ENCODE measurements at places on chromosomes 3 and 15.

DNA sequence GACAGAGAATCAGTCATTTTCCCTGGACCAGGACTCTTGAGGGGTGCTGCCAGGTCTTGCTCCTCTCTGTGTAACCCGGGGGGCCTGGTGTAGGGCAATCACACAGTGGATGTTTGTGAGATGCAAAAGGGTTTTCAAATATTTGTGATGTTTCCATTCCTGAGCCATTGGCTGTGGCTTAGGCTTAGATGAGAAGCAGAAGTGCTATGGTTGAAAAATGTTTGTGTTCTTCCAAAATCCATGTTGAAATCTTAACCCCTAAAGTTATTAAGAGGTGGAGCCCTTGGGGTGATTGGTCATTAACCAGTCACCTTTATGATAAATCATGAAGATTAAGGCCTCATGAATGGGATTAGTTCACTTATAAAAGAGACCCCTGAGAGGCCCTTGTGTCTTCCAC lies 36.5 kb downstream of the CORO2B start:
- no peak for DNase-seq

GRCh38 chr3:64220161-64220914 lies 4.9 kb downstream of the PRICKLE2 start:
- DNase-seq = no peak

DNA sequence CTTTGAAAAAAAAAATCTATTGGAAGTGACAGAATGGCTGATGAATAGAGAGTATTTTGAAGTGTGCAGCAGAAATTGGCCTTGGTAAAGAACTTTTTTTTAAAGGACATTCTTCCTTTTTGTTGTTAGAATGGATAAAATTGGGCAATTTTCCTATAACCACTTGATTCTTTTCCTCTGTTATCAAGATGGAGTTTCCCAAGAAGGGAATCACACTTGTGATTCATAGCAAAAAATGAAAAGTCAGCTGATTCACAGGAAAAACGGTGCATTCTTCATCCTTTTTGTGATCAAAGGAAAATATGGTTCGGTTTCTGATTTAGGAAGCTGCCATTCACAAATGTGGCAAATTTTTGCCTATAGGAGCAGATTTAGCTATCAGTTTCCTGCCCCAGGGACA lies 486.8 kb downstream of the GBE1 start:
- DNase-seq = no peak

- no peak for DNase-seq
Measured at GRCh38 chr3:147189016-147189415, 217.3 kb downstream of the ZIC4 start.

GRCh38 chr3:71859123-71859519 lies 74.2 kb upstream of the PROK2 start:
- peak; percentile 2 for DNase-seq

Data from NCI-H510A treated with DMSO at 0.1 percent for 48 hours (cell line).